ENCODE measurements at places on chromosomes 7 and 10.

GRCh38 chr10:128741180-128741579 lies 615.0 kb upstream of the MKI67 start:
- no peak for DNase-seq

DNA sequence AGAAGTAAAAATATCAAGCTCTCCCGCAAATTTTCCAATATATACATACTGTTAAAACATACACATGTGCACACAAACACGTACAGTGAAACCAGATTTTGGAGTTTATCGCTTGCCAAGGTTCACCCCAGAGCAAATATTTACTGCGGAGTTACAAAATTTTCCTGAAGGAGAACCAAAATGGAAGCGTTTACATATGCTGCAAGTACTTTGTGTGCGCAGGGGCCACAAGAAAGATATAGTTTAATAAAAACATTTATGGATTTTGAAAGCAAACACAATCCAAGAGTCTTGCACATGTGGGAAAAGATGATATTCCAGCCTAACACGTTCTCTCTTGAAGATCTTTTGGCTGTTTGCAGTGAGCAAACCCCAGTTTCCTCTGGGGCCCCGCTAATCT lies 301.3 kb upstream of the NFE2L3 start:
- DNase-seq: no peak

- DNase-seq: peak; percentile 24
Measured at GRCh38 chr7:66110856-66111255, 3.8 kb upstream of the CRCP start.

DNA sequence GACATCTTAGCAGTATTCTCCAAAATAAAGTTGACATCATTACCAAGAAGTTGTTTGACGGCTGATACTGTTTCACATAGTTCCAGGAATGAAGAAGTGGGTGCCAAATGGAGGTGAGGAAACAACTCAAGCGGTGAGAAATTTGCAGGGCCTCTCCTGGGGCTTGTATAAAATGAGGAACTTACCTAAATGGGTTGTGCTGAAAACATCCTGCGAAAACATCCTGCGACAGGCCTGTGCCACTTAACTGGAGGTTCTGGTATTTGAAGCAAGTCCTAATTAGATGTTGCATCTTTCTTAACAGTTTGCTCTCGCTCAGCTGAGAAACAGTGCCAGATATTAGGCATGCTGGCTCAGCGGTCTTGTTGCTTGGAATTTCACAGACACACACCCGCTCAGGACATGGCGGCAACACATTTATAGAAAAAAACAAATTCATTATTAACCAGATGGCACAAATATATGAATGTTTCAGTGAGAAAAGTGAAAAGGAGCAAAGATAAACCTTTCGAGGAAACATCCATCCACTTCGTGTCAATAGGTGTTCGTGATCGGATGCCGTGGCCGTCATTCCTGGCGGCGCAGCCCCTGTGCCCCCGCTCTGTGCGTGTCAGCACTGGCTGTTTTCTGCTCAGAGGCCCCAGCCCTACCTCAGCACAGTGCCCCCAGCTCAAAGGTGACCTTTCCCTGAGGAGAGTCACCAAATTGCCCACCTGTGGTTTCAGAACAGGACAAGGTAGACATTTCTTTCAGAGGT lies 48.1 kb downstream of the CDC123 start:
- DNase-seq: peak; percentile 63

DNA sequence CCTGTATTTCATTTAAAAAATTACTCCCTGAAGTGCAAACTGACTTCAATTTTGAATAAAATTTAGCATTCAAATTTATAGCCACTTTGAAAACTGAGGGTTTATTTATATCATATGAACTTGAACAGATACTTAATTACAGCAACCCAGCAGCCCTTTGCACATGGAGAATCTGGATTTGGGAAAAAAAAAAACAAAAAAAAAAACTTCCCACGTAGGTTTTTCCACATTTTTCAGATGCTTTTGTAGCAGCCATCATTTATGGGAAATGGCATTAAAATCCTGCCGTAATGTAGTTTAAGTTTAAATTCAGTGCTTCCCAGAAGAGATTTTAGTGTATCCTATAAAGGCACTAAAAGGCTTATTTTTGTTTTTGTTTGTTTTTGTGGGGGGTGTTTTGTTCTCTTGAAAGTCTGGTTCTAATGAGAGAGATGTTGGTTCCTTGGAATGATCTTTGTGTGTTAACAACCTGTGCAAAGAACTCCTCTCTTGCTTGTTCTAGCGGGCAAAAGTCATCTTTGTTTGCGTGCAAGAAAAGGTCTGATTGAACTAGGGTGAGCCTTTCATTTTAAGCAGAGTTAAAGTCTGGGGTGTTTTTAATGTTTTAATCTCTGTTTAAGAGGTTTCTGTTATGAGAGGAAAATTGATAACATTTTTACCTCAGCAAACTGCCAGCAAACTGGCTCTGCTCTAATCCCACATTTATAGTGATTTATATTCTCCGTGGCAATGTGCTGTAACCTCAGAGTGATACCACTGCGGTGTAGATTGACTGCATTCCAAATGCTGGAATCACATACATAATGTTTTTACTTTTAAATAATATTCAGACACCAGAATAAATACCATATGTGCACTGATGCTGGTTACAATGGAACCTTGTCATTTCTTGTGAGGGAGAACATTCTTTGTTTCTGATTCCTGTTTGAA lies 105.5 kb downstream of the WNT2 start:
- no peak for DNase-seq

DNA sequence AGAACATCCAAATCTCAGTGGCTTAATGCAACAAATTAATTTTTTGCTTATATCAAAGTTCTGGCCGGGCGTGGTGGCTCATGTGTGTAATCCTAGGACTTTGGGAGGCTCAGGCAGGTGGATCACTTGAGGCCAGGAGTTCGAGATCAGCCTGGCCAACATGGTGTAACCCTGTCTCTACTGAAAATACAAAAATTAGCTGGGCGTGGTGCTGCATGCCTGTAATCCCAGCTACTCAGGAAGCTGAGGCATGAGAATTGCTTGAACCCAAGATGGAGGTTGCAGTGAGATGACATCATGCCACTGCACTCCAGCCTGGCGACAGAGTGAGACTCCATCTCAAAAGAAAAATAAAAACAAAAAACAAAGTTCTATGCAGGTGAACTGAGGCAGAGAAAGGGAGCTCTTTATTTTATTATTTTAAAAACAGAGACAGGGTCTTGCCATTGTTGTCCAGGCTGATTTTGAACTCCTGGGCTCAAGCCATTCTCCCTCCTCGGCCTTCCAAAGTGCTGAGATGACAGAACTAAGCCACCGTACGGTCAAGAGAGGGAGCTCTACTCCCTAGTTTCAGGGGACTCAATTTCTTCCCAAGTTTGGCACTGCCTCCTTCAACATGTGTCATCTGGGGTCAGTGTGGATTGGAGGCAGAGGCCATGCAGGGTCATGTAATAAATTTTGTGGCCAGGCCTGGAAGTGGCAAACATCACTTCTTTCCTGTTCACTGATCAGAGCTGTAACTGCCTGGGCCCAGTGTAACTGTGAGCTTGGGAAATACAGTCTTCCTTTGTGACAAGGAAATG lies 2.4 kb downstream of the ADCK2 start:
- DNase-seq: peak; percentile 66

DNA sequence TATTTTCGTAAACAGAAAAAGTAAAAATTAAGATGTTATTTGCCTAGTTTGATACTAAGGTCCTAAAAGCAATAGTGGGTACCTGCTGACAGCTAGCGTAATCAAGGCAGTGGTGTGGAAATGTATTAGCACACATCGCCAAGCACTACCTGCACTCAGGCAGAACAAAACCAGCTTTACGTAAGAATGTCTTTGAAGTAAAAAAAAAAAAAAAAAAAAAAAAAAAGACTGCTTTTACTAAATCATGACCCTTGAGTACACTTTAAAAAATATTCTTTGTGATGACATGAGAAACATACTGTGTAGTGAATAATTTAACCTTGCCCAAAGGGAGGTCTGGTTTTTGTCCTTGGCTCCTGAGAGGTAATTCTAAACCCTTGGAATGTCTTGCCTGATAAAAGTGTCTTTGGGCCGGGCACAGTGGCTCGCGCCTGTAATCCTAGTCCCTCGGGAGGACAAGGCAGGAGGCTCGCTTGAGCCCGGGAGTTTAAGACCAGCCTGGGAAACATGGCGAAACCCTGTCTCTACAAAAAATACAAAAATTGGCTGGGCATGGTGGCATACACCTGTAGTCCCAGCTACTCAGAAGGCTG lies 12.7 kb downstream of the XRCC2 start:
- DNase-seq: no peak

Data from inflammatory macrophage treated with lipopolysaccharide for 1 hour (primary cell).